ENCODE measurements at places on chromosomes 12 and 14. TPM values are rescaled to one million over a fixed set of nuclear protein-coding genes. Genes with fewer than 3 reads are reported as not detected.

The EML5 gene
- 0.60 TPM for total RNA-seq

GRCh38 chr12:64407342-64408223, 3.4 kb downstream of the XPOT start:
- H3K27ac ChIP-seq = no peak overlapping the region
- H3K36me3 ChIP-seq = peaks cover 2% of the 10 kb centered on the region
- H3K4me1 ChIP-seq = peaks cover 8% of the 10 kb centered on the region
- no peak for DNase-seq
- H3K27me3 ChIP-seq = no peaks in the 10 kb centered on the region

The PRPH gene
- total RNA-seq = 0.20 TPM

The ADAM20 gene
- 2.3 TPM for total RNA-seq

DNA sequence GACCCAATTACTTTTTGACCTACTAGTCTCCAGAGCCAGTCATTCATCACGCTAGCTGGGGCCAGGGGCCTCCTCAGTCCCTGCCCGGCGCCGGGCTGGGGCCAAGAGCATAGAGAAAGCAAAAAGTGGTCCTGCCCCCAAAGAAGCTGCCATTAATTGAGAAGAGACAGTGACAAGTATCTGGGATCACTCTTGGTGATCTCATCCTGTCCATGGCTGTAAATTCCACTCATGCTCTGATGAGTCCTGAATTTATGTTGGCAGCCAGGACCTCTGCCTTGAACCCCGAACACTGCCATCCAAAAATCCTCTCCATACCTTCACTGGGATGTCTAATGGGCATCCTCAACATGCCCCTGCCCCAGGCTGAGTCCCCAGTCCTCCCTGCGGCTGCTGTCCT, 34.4 kb upstream of the DLK1 start:
- no peak overlapping the region for H3K27ac ChIP-seq
- no peaks in the 10 kb centered on the region for H3K36me3 ChIP-seq
- DNase-seq = no peak
- H3K27me3 ChIP-seq = peaks cover 5% of the 10 kb centered on the region

GRCh38 chr14:65287264-65288131, 125.0 kb upstream of the FUT8 start:
- H3K36me3 ChIP-seq = no peaks in the 10 kb centered on the region
- H3K4me3 ChIP-seq = no peak overlapping the region
- peaks cover 9% of the 10 kb centered on the region for H3K4me1 ChIP-seq
- peak overlapping the region; percentile 69 for H3K27ac ChIP-seq
- no peaks in the 10 kb centered on the region for H3K27me3 ChIP-seq

DNA sequence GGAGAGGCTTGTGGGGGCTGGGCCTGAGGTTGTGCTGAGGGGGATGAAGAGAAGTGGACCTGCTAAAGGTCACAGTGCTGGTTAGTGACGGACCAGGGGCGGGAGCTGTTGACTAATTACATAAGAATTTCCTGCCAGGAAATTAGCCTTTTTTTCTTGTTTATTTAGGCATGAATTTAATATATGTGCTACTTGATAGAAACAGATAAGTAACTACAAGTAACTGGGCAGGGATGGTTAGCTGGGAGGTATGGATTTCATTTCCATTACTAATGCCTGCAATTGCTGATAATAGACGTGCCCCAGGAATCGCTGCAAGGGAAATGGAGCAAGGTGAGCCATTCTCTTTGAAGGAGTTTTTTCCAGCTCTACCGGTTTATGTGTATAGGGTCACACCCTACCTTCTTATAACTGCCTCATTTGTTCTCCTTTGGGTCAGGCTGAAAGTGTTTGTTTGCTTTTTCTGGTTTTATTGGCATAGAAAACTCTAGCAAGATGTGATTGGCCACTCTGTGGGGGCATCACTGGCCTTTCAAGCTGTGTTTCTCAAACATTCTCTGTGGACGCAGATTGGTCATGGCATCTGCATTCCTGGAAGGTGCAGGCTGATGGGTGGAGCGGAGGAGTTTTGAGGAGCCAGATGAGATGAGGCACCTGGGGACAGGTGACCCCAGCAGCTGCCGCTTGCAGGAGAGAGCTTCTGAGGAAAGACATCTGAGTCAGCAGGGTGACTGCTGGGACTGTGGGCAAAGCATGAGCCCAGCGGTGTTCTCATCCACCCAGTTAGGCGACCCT, 19.0 kb upstream of the GPRC5A start:
- H3K4me1 ChIP-seq = no peaks in the 10 kb centered on the region
- H3K4me3 ChIP-seq = no peak overlapping the region
- DNase-seq = no peak

GRCh38 chr12:74317078-74317601, 220.5 kb upstream of the ATXN7L3B start:
- no peaks in the 10 kb centered on the region for H3K4me1 ChIP-seq
- no peaks in the 10 kb centered on the region for H3K36me3 ChIP-seq
- H3K27ac ChIP-seq = no peak overlapping the region
- H3K27me3 ChIP-seq = no peaks in the 10 kb centered on the region
- H3K4me3 ChIP-seq = no peak overlapping the region
- DNase-seq = peak; percentile 70

DNA sequence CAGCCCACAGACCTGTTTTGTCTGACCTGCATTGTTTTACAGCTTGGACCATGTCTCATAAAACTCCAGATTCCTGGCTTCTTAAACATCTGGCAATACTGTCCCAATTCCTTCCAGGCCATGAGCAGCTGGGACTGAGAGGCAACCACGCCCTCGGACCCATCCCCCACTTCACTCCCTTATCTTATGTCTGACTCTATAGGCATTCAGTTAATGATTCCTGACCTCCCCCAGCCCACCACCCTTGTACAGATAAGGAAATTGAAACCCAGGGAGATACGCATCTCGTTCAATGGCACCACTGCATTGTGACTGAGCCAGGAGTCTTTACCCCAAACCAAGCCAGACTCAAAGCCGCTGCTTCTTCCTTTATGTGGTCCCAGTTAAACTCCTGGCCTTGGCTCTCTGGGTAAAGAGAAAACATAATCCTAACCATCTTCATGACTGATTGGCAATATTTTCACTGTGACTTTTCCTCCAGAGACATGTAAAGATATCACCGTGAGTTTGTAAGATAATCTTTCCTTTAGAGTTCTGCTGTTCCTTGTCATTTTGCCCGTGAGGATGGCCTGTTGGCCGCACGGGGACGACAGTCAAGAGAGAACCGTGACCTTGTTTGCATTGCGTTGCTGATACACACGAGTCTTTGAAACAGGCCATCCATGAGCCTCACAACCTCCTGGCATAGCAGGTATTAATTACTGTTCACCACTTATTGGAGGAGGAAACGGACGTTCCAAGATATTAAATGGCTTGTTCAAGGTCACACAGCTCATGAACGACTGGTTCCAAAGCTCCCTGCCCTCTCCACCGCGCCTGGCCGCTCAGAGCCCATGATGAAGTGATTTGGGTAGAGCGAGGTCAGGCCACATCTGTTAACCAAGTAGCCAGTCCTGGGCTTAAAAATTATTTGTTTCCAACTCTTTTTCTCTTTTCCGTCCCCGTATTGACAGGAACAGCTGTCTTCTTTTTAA, 39.4 kb downstream of the MAP1LC3B2 start:
- peak overlapping the region; percentile 31 for H3K4me3 ChIP-seq
- DNase-seq = no peak
- peak overlapping the region; percentile 81 for H3K27ac ChIP-seq
- H3K4me1 ChIP-seq = peaks cover 45% of the 10 kb centered on the region
- no peaks in the 10 kb centered on the region for H3K36me3 ChIP-seq

DNA sequence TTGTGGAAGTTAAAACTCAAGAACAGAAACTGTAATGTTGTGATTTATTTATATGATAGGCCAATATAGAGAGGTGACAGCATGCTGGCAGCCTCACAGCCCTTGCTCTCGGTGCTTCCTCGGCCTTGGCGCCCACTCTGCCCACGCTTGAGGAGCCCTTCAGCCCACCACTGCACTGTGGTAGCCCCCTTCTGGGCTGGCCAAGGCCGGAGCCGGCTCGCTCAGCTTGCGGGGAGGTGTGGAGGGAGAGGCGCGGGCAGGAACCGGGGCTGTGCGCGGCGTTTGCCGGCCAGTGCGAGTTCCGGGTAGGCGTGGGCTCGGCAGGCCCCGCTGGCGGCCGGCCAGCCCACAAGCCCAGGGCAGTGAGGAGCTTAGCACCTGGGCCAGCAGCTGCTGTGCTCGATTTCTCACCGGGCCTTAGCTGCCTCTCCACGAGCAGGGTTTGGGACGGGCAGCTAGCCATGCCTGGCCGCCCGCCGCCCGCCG, 65.8 kb upstream of the SLC8A3 start:
- no peaks in the 10 kb centered on the region for H3K4me1 ChIP-seq
- no peak overlapping the region for H3K4me3 ChIP-seq
- H3K27me3 ChIP-seq = peaks cover 53% of the 10 kb centered on the region
- no peak for DNase-seq

The CRACR2A gene
- total RNA-seq = 4.9 TPM

DNA sequence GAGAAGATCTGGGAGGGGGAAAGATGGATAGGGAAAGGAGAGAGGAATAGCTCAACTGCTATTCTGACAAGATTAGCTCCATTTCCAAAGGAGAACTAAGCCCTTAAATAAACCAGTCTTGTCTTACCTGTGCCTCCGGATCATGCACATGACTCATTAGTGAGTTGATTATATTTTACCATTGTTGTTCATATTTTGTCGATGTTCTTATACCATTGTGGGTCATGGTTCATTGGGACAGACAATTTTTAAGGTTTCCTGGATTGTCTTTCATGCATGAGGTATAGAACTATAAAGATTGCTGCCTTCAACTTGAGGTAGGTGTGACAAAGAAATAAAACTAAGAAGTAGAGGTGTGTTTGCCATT, 243.0 kb upstream of the ATP2B1 start:
- no peak overlapping the region for H3K27ac ChIP-seq
- H3K27me3 ChIP-seq = no peaks in the 10 kb centered on the region
- peaks cover 32% of the 10 kb centered on the region for H3K4me1 ChIP-seq
- no peak overlapping the region for H3K4me3 ChIP-seq
- H3K36me3 ChIP-seq = no peaks in the 10 kb centered on the region

GRCh38 chr12:56591961-56592360, 38.2 kb downstream of the BAZ2A start:
- H3K27me3 ChIP-seq = no peaks in the 10 kb centered on the region
- H3K4me3 ChIP-seq = no peak overlapping the region
- no peak for DNase-seq

The IL31 gene
- total RNA-seq = not detected

The GRIN2B gene
- total RNA-seq = 2.1 TPM

All from tibial nerve (tissue), 4 donors.